ENCODE measurements at places on chromosomes 4 and X. TPM values are rescaled to one million over a fixed set of nuclear protein-coding genes. Genes with fewer than 3 reads are reported as not detected.

EREG gene
- total RNA-seq = not detected

RNF150 gene
- 0.19 TPM for total RNA-seq

S100G gene
- not detected for total RNA-seq

AFF1 gene
- 36.3 TPM for total RNA-seq

ARHGAP36 gene
- 0.10 TPM for total RNA-seq

PSAPL1 gene
- not detected for total RNA-seq

MGARP gene
- total RNA-seq = 2.8 TPM

NSG1 gene
- total RNA-seq = 0.57 TPM

NSUN7 gene
- total RNA-seq = not detected

F9 gene
- total RNA-seq = not detected

PASD1 gene
- not detected for total RNA-seq

ELOVL6 gene
- total RNA-seq = 7.4 TPM

UFSP2 gene
- 31.5 TPM for total RNA-seq

SERTM2 gene
- not detected for total RNA-seq

MAML3 gene
- 16.4 TPM for total RNA-seq

LDB2 gene
- 115 TPM for total RNA-seq

EGFL6 gene
- total RNA-seq = not detected

MXD4 gene
- total RNA-seq = 72.3 TPM

GAB3 gene
- 18.0 TPM for total RNA-seq

ARX gene
- total RNA-seq = not detected

SPACA5 gene
- not detected for total RNA-seq

STATH gene
- total RNA-seq = not detected

IL1RAPL2 gene
- not detected for total RNA-seq

STK32B gene
- total RNA-seq = 26.8 TPM

TEX13B gene
- total RNA-seq = not detected

BMPR1B gene
- 3.2 TPM for total RNA-seq

BEX1 gene
- total RNA-seq = not detected

PF4V1 gene
- not detected for total RNA-seq

TBC1D14 gene
- total RNA-seq = 33.3 TPM

FABP2 gene
- not detected for total RNA-seq

PLP1 gene
- not detected for total RNA-seq

RHOXF1 gene
- not detected for total RNA-seq

GPRIN3 gene
- total RNA-seq = 10.2 TPM

KLF8 gene
- 0.65 TPM for total RNA-seq

BTK gene
- total RNA-seq = not detected

GPR78 gene
- not detected for total RNA-seq

MCF2 gene
- total RNA-seq = not detected

GAGE1 gene
- total RNA-seq = not detected

LANCL3 gene
- total RNA-seq = 0.98 TPM

EMCN gene
- 158 TPM for total RNA-seq
